ENCODE measurements at places on chromosomes 3 and 15.

DNA sequence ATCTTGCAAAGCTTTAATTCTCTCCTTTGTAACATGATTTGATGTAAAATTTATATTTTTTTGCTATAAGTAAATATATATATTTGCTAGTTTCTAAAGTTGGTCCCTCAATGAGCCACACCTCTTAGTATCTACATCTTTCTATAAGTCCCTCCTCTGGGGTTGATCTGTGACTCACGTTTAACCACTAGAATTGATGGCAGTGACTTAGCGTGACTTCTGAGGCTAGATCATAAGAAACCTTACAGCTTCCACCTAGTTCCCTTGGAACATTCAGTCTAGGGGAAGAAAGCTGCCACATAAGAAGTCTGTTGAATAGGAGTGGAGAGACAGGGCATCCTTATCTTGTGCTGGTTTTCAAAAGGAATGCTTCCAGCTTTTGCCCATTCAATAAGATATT is 56.6 kb upstream of the TNIK start:
- no peak for DNase-seq

GRCh38 chr3:105613120-105613519 is 246.4 kb downstream of the ALCAM start:
- DNase-seq = no peak

DNA sequence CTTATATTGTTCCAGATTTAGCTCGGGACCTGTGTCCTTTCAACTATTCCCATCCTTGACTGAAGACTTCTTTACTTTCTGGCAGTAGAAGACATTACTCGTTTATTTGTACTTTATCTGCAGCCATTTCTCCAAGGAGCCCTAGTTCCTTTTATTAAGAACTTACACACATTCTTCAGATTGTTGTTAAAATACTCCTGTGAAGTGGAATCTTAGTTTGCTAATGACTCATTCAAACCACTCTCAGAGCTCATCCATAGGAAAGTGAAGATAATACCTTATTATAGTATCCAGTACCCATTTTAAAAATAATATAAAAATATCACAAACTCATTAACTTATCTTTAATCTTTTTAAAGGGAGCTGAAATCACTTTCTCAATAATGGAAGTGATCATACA is 63.5 kb downstream of the C3orf70 start:
- DNase-seq = no peak

GRCh38 chr3:183224180-183224970 is 28.7 kb upstream of the B3GNT5 start:
- peak; percentile 2 for DNase-seq

DNA sequence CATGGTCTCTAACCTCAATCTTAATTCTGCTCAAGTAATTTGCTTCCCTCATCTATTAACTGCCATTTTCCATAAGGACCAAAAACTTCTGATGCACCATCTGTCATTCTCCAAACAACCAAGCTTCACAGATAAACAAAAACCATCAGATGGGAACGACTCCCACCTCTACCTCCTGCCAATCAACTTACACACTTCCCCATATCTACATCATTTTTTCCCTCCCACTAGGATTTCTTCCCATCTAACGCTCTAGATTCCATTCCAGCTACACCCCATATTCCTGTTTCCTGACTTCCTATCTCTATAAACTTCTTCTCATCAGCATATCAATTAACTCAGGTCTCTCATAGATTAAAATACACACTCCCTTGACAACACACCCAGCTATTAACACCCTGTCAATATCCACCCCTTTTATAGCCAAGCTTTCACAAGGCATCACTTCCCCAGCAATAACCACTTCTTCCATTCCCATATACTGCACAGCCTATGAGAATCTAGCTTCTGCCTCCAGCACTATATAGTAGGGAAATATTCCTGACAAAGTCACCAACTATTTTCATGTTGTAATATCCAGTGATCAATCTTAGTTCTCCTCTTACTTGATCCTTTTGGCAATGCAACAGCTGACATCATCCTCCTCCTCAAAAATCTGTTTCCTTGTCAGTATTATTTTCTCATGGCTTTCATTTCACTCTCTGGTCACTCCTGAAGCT is 39.2 kb downstream of the SNX4 start:
- no peak for DNase-seq

DNA sequence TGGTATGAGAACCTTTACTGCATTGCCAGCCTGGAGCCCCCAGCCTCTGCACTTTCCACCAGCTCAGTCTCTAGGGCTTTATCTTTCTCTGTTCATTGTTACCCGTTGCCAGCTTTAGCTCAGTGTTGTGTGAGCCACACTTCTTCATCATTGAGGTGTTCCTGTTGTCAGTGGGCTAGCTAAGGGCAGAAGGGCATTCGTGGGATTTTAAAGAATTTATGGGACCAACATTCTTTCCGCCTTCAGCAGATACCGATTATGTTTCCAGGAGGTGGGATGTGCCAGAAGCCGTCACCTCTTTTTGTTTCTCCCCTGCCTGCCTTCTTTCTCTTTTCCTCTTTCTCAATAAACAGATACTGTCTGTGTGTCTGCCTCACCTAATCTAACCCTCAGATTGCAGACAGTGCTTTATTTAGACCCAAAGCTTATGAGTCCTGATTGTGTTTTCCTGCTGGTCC is 64.5 kb downstream of the PGPEP1L start:
- no peak for DNase-seq

DNA sequence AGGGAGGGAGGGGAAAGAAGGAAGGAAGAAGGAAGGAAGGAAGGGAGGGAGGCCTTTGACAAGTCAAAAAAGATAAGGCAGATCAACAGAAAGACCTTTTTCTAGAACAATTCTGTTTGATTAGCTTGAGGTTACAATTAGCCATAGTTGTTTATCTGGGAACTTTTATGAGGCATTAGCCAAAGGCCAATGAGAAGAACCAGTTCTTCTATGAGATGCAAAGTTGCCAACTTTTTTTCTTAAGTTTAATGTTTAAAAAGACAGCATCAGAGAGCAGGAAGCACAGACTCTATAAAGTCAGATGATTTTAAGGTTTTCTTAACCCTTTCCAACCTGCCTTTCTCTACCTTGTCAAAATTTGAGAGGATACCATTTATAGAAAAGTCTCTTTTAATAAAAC is 301.3 kb upstream of the NR2F2 start:
- DNase-seq = no peak

DNA sequence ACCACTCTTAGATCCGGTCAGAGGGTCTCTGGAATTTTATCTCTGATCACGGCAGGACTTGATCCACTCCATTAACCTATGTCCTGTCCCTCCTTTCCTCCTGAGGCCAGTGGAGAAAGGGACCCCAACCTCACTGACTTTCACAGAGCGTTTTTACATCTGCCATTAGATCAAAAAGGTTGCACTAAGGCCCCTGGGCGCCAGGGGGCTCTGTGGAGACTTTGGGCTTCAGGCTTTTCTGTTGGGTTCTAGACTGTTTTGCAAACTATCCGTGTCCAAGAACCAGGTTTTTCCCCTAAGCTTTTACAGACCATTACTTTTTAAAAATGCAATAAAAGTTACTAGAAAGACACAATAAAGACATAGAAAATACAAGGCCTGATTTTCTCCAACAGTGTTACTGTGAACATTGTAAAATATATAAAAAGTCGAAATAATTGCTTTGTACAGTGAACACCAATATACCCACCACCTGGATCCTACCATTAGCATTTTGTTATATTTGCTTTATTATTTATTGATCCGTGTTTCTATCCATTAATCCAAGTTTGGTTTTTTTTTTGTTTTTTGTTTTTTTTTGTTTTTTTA is 159.7 kb downstream of the POLR2M start:
- DNase-seq = no peak

GRCh38 chr15:66004618-66005262 is 135.4 kb downstream of the RAB11A start:
- DNase-seq = no peak

- no peak for DNase-seq
Measured at GRCh38 chr3:43481375-43481774, 140.4 kb downstream of the ANO10 start.

GRCh38 chr3:106348139-106348690 is 479.4 kb upstream of the CBLB start:
- no peak for DNase-seq

GRCh38 chr3:152385761-152386160 is 117.0 kb downstream of the MBNL1 start:
- DNase-seq = no peak

- no peak for DNase-seq
Measured at GRCh38 chr3:141789281-141789680, 26.1 kb downstream of the GRK7 start.

GRCh38 chr15:56992725-56993124 is 74.3 kb downstream of the TCF12 start:
- DNase-seq = no peak

- no peak for DNase-seq
Measured at GRCh38 chr3:160665231-160665630, 11.7 kb upstream of the ARL14 start.

DNA sequence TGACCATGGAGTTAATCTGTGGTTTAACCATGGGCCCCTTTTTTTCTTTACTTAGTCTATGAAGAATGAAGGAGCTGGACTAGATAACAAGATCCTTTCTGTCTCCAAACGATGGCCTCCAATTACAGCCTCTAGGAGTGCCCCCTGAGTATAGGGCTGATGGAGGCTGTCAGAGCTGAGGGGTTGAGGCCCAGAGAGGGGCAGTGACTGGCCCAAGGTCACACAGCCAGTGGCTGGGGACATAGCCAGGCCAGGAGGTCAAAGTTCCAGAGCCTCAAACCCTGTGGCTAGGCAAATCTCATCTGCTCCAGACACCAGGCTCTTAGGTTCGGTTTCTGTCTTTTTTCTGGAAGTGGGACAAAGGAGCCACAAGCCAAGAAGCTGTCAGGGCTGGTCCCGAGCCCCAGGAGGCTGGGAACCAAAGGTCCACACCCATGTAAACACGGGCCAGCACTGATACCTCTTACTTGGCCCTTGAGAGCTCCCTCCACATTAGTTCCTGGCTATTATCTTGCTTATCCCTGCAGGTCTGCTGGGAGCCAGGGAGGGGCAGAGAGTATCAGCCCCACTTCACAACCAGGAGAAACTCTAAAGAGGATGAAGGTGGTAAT is 10.3 kb downstream of the RHOV start:
- DNase-seq = no peak

GRCh38 chr3:151016478-151016795 is 43.9 kb upstream of the CLRN1 start:
- DNase-seq = no peak

DNA sequence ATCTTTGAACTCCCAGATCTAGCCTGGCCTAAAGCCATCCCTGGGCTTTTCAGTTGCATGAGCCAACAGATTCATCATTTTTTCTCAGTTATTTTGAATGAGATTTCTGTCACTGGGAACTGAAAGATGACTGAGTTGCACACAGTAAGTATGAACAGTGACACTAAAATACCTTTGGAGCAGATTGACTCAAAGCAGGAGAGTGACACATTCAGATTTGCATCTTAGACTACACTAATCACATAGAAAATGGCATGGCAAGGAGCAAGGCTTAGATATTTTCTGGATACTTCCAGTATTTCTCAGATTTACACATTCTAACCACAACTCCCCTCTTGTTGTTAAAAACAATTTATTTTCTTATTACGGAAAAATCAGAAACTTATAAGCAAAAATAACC is 32.8 kb downstream of the SEC62 start:
- DNase-seq = no peak

DNA sequence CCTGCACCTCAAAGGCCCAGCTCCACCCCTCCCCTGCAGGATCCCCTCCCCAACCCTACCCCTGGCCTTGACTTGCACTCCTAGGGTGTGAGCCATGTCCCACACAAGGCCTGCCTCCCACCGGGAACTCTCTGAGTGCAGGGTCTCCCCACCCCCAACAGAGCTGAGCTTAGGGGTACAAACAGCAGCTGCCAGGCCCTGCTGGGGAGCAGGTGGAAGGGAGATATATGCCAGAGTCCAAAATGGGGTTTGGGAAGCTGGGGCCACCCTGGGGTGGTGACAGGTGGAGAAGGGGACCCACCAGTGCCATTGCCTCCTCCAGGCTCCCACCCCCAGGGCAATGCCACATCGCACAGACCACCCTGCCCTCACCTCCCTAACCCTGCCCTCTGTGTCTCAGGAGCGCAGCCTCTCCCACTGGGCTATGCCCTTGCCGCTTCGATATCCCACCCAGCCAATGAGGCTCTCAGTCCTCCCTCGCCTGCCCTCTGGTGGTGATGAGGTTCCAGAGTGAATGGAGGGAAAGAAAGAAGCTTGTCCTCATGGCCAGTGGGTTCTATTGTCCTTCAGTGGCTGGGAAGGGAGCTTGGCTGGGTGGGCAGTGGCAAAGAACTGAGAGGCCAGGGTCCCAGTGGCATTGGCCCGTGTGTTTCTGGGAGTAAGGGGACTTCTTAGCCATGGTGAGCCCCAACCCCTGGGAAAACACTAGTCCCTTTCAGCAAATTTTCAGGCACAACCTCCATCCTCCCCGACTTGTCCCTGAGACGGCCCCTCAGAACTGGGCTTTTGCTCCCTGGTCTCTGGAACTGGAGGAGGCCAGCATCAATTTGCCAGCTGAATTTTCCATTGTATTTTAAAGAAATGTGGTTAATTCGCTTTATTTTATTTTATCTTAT is 46.8 kb downstream of the CYP11A1 start:
- DNase-seq = no peak

DNA sequence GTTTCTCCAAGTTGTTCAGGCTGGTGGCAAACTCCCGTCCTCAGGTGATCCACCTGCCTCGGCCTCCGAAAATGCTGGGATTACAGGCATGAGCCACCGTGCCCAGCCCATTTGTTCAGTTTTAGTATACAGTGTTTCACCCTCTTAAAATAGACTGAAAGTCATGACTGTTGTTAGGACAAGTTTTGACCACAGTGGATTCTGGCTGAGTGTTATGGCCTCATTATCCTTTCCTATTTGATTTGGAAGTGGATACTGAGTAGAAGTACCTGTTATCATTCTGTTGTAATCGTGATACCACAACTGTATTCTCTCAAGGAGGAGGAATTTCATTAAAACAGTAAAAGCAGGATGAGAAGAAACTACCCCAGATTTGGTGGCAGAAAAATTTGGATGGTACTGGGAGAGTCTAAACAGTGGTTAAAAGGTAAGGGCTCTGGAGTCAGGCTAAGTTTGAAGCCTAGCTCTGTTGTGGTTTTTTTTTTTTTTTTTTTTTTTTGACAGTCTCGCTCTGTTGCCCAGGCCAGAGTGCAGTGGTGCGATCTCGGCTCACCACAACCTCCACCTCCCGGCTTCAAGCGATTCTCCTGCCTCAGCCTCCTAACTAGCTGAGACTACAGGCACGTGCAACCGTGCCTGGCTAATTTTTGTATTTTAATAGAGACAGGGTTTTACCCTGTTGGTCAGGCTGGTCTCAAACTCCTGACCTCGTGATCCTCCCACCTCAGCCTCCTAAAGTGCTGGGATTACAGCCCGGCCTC is 2.6 kb downstream of the MAP2K1 start:
- DNase-seq = no peak

- DNase-seq = peak; percentile 3
Measured at GRCh38 chr3:32569540-32570420, 878 bp downstream of the DYNC1LI1 start.

- DNase-seq = no peak
Measured at GRCh38 chr15:37524601-37525000, 409.8 kb upstream of the TMCO5A start.

GRCh38 chr3:71636001-71636400 is 52.5 kb upstream of the FOXP1 start:
- no peak for DNase-seq

GRCh38 chr3:71317749-71318457 is 265.6 kb downstream of the FOXP1 start:
- no peak for DNase-seq

Data from stimulated activated CD8-positive, alpha-beta memory T cell treated with anti-CD3 and anti-CD28 coated beads, Interleukin-4, amount 100 ng/mL, for 4 hours (primary cell).